NB4 (cell line): ENCODE measurements at places on chromosomes 6 and 20.

GRCh38 chr6:160177220-160177619, 55.6 kb downstream of the SLC22A1 start:
- DNase-seq: no peak

DNA sequence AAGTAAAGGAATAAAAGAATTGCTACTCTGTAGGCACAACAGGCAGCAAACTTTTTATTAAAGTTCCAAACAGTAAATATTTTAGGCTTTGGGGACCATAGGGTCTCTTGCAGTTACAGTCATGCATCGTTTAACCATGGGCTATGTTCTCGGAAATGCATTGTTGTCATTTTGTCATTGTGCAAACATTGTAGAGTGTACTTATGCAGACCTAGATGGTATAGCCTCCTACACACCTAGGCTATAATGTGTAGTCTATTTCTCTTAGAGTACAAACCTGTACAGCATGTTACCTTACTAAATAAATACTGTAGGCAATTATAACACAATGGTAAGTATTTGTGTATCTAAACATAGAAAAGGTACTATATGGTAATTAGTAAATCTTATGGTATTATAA, 54.7 kb downstream of the CDS2 start:
- DNase-seq: no peak

- DNase-seq: peak; percentile 45
These were observed 57.8 kb downstream of the SLC2A10 start for GRCh38 chr20:46767127-46767761.

- no peak for DNase-seq
These were observed 7.8 kb upstream of the BTN3A1 start for GRCh38 chr6:26394289-26394688.

DNA sequence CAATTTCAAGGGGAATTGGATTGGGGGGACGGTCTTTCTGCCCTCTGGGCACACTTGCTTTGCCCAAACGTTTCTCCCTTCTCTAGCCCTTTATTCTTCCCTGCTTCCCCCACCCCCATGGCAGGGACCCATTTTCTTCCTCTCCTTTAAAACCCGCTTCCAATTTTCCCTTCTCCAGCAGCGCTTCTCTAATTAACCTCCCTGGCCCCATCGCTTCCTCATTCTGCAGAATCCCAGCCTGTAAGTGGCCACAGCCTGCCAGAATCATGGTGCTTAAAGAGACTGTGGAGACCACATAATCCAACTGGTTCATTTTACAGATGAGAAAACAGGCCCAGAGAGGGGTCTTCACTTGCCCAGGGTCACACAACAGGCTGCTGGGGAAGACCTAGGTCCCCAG, 61.4 kb downstream of the CPNE5 start:
- peak; percentile 58 for DNase-seq

DNA sequence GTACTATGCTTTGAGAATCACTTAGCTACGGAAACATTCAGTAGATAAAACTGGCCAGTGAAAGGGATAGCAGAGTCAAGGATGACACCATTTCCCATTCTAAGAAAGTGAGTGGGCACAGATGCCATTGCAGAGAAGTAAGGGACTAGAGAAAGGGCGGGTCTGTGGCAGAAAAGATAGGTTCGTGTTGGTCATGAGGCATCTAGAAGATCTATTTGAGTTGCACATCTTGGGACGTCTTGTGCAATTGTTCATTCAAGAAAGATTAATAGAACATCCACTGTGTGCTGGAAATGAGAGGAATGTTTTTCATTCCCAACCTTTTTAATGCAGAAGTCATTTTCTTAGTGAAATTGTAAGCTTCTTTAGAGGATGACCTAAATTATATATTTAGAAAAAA, 161.7 kb downstream of the PLCB1 start:
- DNase-seq: no peak
